ENCODE measurements at places on chromosomes 5 and 9. TPM values are rescaled to one million over a fixed set of nuclear protein-coding genes. Genes with fewer than 3 reads are reported as not detected.

DNA sequence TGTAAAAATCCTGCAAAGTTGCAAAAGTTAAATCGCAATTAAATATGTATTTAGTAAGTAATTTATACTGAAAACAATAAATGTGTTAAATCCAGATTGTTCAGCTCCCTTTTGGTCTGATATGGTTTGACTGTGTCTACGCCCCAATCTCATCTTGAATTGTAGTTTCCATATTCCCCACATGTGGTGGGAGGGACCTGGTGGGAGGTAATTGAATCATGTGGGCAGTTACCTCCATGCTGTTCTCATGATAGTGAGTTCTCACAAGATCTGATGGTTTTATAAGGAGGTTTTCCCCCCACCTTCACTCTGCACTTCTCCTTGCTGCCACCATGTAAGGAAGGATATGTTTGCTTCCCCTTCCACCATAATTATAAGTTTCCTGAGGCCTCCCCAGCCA lies 140.0 kb downstream of the CDH6 start:
- DNase-seq, result no peak

UTP15 gene
- total RNA-seq, result 33.0 TPM

DNA sequence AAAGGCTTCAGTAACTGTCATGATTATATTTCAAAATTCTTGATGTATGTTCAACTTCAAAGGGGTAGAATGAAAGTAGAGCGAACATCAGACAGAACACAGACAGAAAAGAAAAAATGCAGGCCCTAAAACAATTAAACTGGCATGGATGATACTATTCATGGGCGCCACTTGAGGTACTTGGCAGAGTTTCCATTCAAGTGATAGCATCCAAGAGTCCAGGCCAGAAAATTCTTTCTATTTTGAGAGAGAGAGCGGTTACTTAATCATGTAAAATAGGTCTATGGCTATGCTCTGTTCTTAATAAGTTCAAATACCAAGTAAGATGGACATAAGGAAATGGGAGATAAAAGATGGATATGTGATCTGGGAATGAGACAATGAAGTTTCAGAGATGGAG lies 21.4 kb upstream of the PRR16 start:
- DNase-seq, result no peak

GRCh38 chr9:113660196-113660595 lies 196.7 kb downstream of the RGS3 start:
- DNase-seq, result no peak

DNA sequence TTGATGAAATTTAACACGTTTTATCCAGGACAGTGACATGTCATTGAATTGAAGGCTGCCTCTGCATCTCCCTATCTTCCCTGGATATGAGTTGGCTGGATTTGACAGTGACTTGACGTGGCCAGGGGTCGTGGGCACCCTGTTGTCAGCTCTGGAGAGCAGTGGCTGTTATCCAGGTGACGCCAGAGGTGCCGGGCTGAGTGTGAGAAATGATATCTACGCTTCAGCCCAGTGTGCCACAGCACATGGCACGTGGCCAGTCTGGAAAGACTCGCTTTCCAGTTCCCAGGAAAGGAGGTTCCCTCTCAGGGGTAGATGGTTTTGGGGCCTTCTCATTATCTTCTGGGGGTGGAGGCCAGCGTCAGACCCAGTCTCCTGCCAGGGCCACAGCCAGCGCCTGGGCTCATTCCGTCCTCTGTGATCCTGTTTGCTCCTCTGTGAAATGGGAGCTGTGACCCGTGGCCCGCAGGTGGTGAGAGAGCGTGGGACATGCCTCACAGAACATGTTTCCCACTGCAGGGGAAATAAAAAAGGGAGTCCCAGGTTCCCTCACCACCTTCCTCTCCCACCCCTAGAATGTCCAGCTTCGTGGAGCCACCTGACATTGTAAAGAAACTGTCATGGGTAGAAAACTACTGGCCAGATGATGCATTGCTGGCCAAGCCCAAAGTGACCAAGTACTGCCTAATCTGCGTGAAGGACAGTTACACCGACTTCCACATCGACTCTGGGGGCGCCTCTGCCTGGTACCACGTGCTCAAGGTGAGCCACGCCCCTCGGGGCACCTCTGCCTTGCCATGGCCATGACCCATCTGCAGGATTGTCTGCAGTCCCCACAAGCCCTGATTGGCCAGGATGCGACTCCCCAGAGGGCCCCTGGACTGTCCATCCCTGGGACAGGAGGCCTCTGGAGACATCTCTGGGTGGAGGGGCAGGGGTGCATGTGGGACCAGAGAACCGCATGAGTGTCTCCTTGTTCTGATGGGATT lies 76.5 kb downstream of the PHF2 start:
- DNase-seq, result no peak

All from Caco-2 (cell line).